ENCODE measurements at places on chromosomes 3 and 15.

DNA sequence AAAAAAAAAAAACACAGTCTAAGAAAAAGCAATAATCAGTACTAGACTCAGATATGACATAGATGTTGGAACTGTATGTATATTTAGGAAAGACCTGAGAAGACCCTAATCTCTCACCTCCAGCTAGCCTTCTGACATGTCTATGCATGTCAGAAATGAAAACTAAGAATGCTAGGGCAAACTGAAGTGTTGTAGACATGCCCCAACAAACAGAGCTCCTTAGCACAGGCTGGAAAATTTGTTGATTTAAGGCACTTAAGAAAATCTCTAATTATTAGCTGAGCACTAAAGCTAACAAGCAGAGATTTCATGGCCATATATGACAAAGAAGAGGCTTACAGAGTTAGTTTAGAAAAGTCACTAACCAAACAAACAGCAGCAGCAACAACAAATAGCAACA is 45.5 kb upstream of the PRSS50 start:
- no peak for DNase-seq

DNA sequence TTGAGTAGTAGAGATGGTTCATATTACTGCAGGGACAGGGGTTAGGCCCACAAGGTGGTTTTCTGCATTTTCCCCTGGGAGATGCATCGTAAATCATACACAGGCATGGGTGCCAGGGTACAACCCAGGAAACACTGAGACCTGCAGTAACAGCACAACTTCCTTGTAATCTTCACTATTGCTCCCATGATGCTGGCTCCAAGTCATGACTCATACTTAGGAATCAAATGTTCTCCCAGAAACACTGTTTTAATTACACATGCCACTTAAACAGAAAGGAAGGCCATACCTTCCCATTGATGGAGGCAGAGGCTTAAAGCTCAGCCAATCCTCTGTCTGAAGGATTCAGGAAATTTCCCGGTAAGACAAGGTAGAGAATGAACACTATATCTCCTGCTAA is 106.5 kb downstream of the ERC2 start:
- DNase-seq = no peak

- DNase-seq = peak; percentile 91
Measured at GRCh38 chr3:106345353-106346027, 476.7 kb upstream of the CBLB start.

GRCh38 chr3:40215015-40215414 is 94.5 kb upstream of the EIF1B start:
- no peak for DNase-seq

- no peak for DNase-seq
Measured at GRCh38 chr3:42276141-42277132, 10.5 kb upstream of the CCK start.

DNA sequence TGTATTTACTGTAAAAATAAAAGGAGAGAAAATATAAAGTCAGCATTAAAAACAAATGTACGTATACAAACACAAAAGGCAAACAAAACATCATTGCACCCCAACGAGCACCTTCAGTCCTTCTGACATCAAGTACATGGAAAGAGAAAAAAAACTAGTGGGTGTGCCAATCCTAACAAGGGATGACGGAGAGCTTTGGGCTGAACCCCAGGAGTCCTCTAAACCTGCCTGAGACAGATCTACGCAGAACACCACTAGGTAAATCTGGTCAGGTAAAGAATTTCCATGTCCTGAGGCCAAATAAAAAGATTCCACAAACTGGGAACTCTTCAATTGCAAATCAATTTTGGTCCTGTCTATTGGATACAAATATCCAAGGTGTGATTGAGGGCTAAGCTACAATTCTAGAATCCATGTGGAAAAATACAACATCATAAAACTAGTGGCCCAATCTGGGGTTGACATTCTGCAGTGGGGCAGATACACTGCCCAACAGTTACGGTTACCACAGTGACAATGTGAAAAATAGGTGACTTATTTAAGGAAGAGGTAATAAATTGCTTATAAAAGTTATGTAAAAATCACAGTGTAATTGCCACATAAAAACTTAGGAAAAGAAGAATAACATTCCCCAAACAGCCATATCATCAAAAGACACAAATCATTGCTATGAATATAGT is 14.2 kb downstream of the IFT80 start:
- DNase-seq = no peak

DNA sequence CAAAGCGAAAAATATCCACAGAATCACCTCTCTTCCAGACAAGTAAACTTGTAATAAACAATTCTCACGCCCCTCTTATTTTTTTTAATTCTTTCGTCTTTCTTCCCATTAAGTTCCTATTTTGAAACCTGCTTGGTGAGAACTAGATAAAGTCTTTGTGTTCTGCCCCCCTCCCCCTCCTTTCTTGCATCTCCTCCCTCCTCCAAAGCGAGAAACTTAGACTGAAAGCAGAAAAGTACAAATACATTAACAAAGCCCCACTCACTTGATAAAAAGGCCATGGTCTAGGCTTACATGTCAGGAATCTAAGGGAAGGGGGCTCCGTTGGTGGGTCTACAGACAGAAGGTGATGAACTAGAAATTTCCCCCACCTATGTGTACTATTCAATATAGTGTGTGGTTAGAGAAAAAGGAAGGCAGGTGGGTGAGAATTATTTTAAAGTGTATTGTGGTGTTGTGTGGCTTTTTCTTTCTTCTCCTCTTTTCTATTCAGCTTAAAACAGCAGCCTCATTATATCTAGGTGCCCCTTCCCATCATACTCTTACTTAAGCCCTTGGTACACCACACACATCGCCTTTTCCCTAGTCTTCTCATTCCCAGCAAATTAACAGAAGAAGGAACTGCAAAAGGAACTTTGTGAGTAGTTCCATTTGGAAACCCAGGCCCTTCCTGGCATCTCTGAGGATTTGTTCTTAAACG is 215.3 kb downstream of the MEIS2 start:
- DNase-seq = no peak

GRCh38 chr3:128432301-128432970 is 34.3 kb downstream of the DNAJB8 start:
- no peak for DNase-seq

DNA sequence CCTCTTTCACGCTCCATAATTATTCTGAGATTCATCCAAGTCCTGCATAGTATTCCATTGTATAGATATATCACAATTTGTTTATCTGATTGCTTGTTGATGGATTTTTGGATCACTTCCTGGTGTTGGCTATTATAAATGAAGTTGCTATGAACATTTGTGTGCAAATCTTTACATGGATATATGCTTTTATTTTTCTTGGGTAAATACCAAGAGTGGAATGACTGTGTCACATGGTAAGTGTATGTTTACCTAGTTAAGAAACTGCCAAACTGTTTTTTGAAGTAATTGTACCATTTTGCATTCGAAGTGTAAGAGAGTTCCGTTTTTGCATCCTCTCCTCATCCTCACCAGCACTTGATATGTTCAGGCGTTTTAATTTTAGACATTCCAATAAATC is 34.6 kb upstream of the ROPN1 start:
- DNase-seq = no peak

DNA sequence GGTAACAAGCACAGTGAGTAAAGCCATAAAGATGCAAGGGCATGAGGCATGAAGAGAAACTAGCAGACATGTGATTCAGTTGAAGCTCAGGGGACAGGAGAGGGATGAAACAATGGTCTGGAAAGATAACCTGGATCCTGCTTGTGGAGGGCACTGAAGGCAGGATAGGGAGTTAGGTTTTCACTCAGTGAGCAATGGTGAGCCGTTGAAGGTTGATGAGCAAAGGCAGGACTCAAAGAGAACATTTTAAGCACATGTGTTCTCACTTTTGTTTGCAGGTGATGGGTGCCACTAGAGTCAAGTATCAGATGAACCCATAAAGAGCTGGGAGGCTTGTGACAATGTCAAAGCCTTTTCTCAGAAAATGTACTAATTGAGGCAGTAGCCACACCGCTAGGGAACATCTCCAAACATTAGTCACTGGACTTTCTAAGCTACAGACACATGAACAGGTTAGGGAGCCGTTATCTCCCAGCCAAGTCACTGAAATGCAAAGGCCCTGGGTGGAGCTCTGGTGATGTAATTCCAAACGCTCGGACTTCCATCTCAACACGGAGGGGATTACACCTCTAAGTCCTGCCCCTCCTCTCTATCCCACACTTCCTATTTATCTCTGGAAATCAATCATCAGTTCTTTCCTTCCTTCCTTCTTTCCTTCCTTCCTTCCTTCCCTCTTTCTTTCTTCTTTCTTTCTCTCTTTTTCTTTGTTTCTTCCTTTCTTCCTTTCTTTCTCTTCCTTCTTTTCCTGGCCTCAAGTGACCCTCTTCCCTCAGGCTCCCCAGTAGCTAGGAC is 22.7 kb downstream of the KLHL6 start:
- DNase-seq = no peak

- no peak for DNase-seq
Measured at GRCh38 chr3:171458071-171458863, 1.9 kb downstream of the TNIK start.

DNA sequence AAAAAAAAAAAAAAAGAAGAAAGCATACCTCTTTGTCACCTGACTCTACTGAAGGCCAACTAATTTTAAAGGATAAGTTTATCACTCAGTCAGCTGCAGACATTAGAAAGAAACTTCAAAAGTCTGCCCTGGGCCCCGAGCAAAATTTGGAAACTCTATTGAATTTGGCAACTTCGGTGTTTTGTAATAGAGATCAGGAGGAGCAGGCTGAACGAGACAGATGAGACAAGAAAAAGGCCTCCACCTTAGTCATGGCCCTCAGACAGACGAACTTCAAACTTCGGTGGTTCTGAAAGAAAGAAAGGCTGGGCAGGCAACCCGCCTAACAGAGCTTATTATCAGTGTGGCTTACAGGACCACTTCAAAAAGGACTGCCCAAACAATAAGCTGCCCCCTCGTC is 18.5 kb downstream of the GLDN start:
- no peak for DNase-seq

- DNase-seq = peak; percentile 96
Measured at GRCh38 chr15:83287541-83288027, 3.1 kb upstream of the BNC1 start.

DNA sequence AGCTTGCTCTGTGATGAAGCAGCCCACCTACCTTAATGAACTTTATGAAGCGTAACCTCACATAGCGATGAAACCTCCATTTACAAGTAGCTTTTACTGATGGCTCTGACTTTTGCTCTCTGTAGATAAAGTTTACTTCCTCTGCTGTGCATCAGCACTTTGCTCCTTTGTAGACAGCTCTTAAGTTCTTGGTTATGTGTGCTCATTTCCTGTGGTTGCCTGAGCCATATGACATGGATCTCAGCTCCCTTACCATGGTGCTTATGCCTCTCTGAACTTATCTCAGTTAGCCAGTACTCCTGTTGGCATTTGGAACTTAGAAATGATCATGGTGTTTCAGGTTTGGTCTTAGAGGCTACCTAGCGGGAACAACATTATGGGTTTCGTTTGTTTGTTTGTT is 7.8 kb downstream of the MFSD1 start:
- no peak for DNase-seq

DNA sequence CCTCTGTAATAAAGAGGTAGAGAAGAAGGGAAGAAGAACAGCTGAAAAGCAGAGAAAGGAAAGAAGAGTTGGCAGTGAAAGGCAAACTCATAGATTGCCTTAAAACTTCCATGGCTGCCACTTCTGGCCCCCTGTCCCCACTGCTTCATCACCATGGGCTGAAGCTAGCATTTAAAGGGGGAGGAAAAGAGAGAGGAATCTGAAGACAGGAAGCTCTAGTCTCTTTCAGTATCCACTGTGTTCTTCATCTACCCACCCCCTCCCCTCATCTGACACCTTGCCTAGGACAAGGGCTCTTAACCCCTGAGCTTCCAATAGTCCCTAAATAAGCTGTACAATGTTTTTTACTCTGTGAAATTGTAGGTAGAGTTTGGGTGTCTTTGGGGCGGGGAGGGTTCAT is 60.6 kb downstream of the ALCAM start:
- no peak for DNase-seq

GRCh38 chr3:16444344-16444743 is 69.2 kb downstream of the RFTN1 start:
- no peak for DNase-seq

DNA sequence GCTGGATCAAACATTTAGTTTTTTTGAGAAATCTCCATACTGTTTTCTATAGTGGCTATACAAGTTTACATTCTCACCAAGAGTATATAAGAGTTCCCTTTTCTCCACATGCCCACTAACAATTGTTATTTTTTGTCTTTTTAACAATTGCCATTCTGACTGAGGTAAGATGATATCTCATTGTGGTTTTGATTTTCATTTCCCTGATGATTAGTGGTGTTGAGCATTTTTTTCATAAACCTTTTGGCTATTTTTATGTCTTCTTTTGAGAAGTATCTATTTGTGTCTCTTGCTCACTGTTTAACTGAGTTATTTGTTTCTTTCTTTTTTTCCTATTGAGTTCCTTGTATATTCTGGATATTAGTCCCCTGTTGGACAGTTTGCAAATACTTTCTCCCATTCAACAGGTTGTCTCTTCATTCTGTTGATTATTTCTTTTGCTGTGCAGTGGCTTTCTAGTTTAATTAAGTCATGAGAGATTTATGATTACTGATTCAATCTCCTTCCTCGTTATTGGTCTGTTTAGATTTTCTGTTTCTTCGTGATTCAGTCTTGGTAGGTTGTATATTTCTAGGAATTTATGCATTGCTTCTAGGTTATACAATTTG is 6.7 kb upstream of the RNF13 start:
- DNase-seq = no peak

GRCh38 chr15:58987491-58988005 is at the start of gene RNF111:
TSS of gene RNF111 (plus strand) at chr15:58987663. CDS start at chr15:59030823, 43,160 bp downstream.
- peak; percentile 91 for DNase-seq

DNA sequence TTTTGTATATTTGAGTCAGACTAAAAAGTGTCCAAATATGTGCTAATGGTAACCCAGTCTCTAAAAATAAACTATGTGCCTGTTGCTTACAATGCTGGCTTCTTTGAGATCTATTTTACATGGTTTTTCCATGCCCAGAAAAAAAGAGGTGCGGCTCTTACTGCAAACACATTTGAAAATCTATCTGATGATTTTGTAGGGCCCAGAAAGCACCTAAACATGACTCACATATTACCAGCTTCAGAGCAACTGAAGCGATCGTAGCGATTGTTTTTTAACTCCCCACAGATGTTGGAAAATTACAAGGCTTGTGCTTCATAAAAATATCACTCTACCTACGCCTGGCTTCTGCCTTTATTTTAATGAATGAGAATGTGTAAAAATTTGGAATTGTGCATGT is 53.5 kb downstream of the SUCNR1 start:
- no peak for DNase-seq

GRCh38 chr3:194976874-194977273 is 291.2 kb downstream of the FAM43A start:
- no peak for DNase-seq

GRCh38 chr3:159149633-159150032 is 347.8 kb downstream of the MFSD1 start:
- DNase-seq = no peak

- no peak for DNase-seq
Measured at GRCh38 chr3:80086426-80086825, 318.6 kb upstream of the ROBO1 start.

GRCh38 chr15:90671216-90671615 is 45.9 kb upstream of the BLM start:
- no peak for DNase-seq

GRCh38 chr15:63601026-63601703 is 4.0 kb downstream of the FBXL22 start:
- no peak for DNase-seq

GRCh38 chr3:141407047-141407446 is 38.7 kb downstream of the ZBTB38 start:
- DNase-seq = no peak

Measured in astrocyte of the cerebellum (primary cell).